ENCODE measurements at places on chromosomes 2 and 18.

DNA sequence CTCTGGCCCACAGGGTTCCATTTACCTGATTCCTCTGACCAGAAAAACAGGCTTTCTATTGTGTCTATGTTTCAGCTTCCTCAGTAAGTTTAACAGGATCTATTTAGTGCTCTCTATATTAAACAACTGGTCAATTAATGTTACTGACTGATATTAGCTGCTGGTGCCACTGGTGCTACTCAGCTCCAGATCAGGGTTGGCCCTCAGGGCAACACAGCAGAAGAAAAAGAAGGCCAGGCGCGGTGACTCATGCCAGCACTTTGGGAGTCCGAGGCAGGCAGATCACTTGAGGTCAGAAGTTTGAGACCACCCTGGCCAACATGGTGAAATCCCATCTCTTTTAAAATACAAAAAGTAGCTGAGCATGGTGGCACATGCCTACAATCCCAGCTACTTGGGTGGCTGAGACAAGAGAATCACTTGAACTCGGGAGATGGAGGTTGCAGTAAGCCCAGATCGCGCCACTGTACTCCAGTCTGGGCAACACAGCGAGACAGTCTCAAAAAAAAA, 56.3 kb upstream of the CHAC2 start:
- no peak for DNase-seq

- DNase-seq = peak; percentile 61
Measured at GRCh38 chr2:101341901-101342624, 33.6 kb upstream of the RNF149 start.

DNA sequence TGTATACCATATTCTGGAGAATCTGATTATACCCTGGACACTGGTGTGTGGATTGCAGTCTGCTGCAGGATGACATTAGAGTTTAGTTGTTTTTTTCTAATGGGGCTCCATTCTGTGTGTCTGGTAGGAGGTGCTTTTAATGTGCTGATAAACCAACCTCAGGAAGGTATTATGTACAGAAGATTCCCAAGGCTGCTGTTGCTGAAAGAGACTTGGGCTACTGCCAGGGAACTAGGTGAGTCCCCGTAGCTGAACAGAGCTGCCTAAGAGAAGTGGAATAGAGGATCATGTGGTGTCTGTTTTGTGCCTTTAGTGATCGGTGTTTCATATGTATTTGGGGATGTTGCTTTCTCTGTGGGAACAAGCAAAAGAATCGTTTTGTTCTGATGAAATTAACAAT, 16.5 kb downstream of the SPATA3 start:
- no peak for DNase-seq

GRCh38 chr2:10405448-10405847, 42.7 kb downstream of the ODC1 start:
- peak; percentile 72 for DNase-seq

DNA sequence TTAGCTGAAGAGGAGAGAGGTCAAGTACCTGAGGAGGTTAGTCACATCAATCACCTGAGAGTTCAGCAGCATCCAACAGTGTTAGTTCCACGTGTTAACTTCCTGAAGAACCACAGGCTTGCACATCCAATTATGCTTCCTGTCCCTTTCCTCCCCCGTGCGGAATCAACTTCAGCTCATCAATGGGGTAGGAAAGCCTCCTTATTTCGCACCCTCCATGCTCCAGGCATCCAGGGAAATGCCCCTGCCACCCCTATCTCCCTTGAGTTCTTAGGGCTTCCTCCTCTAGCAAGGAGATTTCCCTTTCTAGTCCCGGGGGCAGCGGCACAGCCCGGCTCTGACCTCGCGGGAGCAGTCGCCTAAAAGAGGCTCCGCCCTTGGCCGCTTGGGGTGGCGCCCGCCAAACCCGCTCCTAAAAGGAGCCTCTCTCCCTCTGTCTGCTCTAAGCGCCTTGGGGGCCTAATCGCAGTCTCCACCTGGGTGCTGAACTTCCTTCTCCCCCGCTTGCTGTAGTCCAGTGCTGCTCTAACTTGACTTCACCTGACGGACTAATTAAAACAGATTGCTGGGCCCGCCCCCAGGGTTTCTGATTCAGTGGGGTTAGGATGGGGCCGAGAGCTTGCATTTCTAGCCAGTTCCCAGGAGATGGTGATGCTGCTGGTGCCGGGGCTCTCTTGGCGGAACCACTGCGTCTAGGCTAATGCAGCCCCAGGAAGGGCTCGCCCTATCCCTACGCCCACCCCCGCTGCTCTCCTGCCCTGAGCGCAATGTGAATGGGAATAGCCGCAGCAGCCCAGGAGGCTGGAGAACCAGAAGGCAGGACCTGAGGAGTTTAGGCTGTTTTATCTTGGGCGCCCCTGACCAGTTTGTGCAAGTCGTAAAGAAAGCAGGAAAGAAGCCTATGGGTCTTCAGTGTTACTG, 3.4 kb upstream of the TET3 start:
- no peak for DNase-seq

GRCh38 chr18:63788447-63789096, 13.4 kb downstream of the SERPINB7 start:
- DNase-seq = no peak

DNA sequence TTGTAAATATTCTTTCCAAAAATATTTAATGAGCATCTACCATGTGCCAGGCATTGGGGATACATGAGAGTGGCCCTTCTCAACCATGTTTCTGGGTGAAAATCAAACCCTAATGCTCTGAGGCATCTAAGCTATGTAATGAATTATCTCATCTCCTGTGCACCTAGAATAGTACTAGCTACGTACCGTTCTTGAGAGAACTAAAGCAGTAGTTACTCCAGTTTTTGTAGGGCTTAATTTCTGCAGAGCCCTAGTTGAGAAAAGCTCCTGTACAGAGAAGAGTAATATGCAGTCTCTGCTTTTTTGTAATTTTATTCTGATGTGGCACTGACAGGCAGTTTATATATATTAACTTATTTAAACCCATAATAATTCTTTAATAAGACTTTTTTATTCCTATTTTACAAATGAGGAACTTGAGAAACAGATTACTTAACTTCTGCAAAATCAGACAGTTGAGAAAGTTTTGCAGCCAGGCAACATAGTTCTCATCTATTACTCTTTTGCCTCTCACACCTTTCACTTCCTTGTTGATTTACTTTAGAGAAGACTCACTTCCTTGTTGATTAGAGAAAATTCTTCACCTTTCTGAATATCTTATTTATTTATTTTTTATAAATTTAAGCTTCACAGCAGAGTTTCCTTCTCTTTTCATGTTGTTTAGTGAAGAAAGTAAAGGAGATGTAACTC, 3.1 kb downstream of the SPOPL start:
- DNase-seq = no peak

Measured in left hindlimb (tissue), 1 donor.